Endothelial cell (in vitro differentiated cells): ENCODE measurements at places on chromosomes 2 and 18. TPM values are rescaled to one million over a fixed set of nuclear protein-coding genes. Genes with fewer than 3 reads are reported as not detected.

PELI1 gene
- 46.4 TPM for total RNA-seq

KCTD1 gene
- total RNA-seq = 10.6 TPM

ZC3H6 gene
- total RNA-seq = 6.8 TPM

SLC14A1 gene
- 0.36 TPM for total RNA-seq

DHRS9 gene
- not detected for total RNA-seq

C1QL2 gene
- not detected for total RNA-seq

GALNT14 gene
- 16.8 TPM for total RNA-seq

WNT10A gene
- total RNA-seq = not detected

DOCK10 gene
- 7.6 TPM for total RNA-seq

SIX3 gene
- not detected for total RNA-seq

C2orf69 gene
- 16.1 TPM for total RNA-seq

EFR3B gene
- 11.3 TPM for total RNA-seq

SERPINB12 gene
- not detected for total RNA-seq

ANKRD12 gene
- 32.9 TPM for total RNA-seq

FOXI3 gene
- 0.69 TPM for total RNA-seq

RPRD1A gene
- total RNA-seq = 58.4 TPM

LCT gene
- 0.13 TPM for total RNA-seq

MARCHF4 gene
- 0.46 TPM for total RNA-seq

RASGRP3 gene
- total RNA-seq = 487 TPM

CYRIA gene
- total RNA-seq = 32.4 TPM

HES6 gene
- total RNA-seq = 5.0 TPM

DYNAP gene
- not detected for total RNA-seq

SMYD5 gene
- 17.0 TPM for total RNA-seq

MTCL1 gene
- total RNA-seq = 3.8 TPM

IGFBP5 gene
- 7.2 TPM for total RNA-seq
